Stimulated activated CD4-positive, alpha-beta T cell treated with anti-CD3 and anti-CD28 coated beads, Interleukin-15, amount 100 ng/mL, for 1 hour (primary cell): ENCODE measurements at places on chromosomes 7 and 10.

DNA sequence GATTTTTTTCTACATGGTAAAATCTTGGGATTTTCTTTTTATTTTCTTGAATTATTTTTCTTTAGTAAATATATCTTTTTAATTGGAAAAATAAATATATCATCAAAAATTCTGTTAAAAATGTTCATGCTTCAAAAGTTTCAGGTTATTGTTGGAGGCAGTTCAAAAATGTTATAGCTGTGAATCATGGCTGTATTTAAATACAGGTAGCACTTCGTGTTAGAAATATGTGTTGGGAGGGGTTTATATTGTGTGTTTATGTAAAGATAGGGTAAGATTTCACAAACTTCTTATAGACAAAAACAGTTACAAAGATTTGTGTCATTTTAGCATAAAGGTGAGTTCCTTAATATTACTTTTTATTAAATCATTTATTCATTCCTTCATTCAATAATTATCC, 60.4 kb downstream of the HDAC9 start:
- DNase-seq: no peak

- no peak for DNase-seq
Measured at GRCh38 chr7:35185908-35186731, 67.8 kb downstream of the TBX20 start.

DNA sequence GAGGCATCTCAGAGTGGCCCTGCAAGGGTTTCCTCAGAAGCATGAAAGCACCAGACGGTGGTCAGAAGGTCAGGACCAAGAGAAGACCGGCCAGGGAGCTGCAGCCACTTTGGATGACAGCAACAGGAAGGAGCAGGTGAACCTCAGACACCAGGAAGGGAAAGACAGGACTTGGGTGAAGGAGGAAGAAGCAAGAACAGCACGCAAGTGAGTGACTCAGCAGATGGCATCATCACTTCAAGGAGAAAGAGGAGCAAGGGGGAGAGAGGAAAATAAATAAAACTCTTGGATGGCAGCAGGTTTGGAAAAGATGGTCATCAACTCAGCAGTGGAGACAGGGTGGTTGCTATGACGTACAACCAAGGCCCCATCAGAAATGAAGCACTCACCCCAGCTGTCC, 31.6 kb downstream of the NCAPG2 start:
- no peak for DNase-seq

- no peak for DNase-seq
Measured at GRCh38 chr10:123571978-123572377, 94.2 kb upstream of the GPR26 start.

DNA sequence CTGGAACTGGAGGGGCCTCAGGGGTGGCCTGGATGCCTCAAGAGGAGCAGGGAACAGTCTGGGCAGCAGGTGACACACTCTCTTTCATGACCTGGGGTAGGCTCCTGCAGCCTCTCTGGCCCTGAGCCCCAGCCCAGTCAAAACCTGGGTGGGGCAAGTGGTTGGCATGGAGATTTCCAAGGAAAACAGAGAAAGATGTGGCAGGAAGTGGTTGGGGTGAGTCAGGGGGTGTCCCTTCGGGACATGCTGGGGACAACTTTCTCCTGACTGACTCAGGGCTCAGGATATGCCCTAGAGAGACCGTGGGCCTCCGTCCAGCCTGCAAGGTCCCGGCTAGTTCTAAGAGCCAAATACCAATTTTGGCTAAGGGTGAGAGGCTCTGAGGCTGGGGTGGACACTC, 2.9 kb downstream of the AQP1 start:
- DNase-seq: no peak
